ENCODE measurements at places on chromosomes 7 and 10.

GRCh38 chr7:45884136-45884535 lies 4.2 kb upstream of the IGFBP1 start:
- DNase-seq: no peak

- no peak for DNase-seq
Observed at GRCh38 chr7:28726555-28726954, 231.6 kb downstream of the TRIL start.

GRCh38 chr7:106125417-106125816 lies 13.3 kb upstream of the SYPL1 start:
- no peak for DNase-seq

GRCh38 chr7:16743236-16743635 lies 10.3 kb upstream of the TSPAN13 start:
- no peak for DNase-seq

- DNase-seq: no peak
Observed at GRCh38 chr10:34313353-34313752, 501.7 kb downstream of the PARD3 start.

DNA sequence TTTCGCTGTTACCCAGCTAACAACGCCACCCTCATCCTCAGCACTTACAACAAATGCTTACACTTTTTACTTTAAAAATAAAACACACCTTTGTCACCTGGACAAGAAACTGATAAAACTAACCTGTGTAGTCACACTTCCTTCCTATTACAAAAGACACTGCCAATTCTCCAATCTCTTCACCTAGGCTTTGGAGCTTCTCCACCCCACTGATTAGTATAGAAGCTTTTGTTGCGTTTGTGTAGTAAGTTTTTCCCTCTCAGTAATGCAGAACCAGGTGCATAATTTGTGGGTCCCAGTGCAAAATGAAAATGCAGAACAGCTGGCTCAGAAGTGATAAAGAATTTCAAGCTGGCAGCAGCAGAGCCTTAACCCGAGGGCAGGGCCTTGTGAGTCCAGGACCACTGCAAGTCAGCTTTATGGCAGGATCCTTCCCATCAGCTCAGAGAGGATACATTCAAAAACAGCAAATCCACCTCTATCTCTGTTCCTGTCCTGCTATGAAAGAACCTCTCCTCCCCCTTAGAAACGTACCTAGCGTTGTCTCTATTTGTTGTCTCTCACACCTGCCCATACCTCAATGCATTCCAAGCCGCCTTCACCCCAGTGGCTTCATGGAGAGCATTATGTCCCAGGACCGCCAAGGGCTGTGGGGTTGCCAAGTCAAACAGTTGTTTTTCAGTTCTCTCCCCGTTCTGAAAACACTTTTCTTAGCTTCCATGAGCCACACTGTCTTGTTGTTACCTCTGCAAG lies 40.3 kb upstream of the EGFR start:
- DNase-seq: no peak

DNA sequence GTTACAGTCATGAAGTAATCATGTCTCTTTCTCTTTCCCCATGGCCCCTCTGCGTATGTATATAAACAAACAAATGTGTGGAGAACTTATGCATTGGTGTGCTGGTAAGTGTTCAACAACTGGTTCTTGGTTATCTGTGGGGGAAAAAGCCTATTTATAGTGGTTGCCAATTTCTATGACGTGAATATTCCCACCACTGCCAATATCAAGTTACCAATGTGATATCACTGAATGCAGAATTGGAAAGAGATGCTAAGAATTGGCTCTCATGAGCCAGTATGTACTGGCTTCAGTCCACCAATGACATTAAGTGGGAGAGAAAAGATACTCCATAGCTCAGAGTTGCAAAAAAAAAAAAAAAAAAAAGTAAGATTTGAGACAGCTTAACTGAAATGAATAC lies 399.7 kb downstream of the REEP3 start:
- DNase-seq: no peak

DNA sequence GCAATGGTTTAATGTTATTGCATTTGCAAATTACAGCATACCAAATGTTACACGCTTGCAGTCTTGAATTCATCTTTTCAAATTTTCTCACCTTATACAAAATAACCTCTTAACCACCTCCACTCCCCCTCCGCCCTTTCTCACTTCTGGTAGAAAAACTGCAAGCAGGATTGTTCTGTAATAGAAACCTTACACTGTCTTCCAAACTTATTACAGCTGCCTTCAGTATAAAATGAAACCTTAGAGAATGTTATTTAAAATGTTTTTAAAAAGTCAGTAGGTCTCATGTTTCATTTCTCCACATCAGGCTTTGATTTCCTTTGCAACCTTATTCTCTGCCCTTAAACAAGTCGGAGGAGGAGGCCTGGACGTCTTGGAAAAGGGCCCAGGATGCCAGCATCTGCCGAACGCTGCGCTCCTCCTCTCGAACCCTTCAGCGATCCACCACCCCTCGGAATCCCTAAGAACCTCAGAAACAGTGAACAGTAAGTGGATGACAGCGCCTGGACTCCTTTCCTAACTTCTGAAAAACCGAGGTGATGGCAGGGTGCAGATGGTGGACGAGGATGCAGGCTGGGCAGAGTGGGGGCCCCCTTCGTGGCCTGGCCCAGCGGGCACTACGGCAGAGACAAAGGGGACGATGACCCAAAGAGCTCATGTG lies 74.0 kb downstream of the FGFR2 start:
- no peak for DNase-seq

DNA sequence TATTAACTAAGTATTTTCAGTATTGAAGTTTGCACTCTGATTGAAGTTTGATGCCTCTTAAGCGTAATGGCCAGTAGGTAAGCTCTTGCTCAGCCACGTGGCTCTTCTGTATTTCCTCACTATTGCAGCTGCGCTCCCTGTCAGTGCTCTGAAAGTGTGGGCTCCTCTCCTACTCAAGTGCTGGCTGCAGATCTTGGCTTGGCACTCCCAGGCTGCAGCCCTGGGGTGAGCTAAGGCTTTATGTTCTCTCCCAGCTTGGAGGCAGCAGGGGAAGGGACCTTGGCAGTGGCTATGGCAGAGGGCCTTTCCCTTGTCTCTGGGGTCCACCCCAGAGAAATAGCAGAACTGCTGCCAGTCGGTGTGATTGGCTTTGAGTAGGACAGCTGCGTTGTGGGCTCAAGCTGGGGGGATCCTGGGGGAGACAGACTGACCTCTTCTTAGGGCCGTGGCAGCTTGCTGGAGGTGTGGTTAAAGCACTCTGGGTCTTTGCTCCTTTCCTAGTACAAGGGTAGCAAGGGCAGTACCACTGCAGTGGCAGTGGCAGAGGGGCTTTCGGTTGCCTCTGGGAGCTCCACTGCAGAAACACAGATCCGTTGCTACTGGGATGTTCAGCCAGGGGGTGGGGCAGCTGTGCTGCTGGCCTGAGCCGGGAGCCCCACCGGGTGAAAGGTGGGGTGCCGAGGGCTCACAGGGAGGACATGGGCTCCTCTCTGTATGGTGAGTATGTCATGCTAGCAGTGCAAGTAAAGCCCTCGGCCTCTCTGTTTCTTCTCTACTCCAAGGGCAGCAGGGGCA lies 100.5 kb downstream of the GLCCI1 start:
- DNase-seq: no peak

- DNase-seq: no peak
Observed at GRCh38 chr10:43793704-43794103, 145.0 kb upstream of the ZNF32 start.

GRCh38 chr7:46513447-46513848 lies 592.4 kb upstream of the IGFBP3 start:
- DNase-seq: no peak

GRCh38 chr7:147813316-147813715 lies 777.2 kb upstream of the C7orf33 start:
- DNase-seq: no peak
